ENCODE measurements at places on chromosomes 2 and 18.

- DNase-seq, result no peak
These were observed 22.9 kb downstream of the SH3BP4 start for GRCh38 chr2:234974501-234975385.

- no peak for DNase-seq
These were observed 436.9 kb downstream of the METTL4 start for GRCh38 chr18:2134364-2134763.

GRCh38 chr18:49619801-49620200, 57.9 kb downstream of the LIPG start:
- DNase-seq, result no peak

DNA sequence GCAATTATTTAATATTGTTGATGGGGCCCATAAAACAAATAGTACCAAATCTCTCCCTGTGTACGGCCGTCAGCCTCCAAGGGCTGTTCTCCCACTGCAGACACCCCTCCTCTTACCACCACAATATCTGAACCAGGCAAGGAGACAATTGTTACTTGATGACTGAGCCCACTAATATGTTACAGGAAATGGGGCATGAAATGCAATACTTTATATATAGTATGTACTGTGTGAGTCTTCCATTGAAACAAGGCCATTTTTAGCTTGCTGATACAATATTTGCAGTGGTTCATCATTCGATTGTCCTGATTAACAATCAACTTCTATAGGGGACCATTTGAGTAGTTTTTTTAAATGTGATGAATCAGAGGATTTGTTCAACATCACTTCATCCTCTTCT, 307.3 kb downstream of the GBX2 start:
- no peak for DNase-seq

DNA sequence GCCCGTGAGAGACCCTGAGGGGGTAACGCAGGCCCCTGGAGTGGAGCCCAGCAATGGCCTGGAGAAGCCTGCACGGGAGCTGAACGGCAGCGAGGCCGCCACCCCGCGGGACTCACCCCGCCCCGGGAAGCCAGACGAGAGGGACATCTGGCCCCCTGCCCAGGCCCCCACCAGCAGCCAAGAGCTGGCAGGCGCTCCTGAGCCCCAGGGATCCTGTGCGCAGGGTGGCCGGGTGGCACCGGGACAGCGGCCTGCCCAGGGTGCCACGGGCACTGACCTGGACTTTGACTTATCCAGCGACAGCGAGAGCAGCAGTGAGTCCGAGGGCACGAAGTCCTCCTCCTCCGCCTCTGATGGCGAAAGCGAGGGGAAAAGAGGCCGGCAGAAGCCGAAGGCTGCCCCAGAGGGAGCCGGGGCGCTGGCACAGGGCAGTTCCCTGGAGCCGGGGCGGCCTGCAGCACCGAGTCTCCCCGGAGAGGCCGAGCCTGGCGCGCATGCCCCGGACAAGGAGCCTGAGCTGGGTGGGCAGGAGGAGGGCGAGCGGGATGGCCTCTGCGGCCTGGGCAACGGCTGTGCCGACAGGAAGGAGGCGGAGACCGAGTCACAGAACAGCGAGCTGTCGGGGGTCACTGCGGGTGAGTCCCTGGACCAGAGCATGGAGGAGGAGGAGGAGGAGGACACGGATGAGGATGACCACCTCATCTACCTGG, 35.1 kb downstream of the CTDP1 start:
- DNase-seq, result no peak
